NCI-H1694 (cell line): ENCODE measurements at places on chromosomes 7 and 10.

DNA sequence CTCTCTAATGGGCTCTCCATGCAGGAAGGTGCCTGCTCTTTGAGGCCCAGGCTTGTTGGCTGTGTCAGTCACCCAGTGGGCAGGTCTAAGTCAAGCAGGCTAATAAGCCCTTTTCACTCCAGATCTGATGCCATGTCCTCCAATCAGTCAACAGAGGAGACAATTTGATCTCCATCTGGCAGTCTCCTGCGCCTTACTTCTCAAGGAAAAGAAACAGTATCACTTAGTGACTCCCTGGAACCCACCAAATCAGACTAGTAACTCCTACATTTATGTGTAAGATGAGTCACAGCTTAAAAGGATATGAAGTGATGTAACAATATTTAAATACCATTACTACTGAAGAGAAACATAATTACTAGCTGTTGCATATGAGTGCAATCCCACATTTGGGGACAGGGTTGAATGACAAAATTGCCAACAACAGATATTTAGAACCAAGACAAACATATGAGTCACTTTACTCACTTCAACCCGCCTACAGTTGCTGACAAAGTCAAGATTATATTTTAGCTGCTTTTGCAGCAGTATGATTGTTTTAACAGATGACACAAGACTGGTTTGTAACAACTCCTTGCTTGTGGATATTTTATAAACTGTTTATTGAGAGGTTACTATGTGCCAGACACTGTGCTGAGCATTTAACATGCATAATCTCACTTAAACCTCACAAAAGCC lies 72.1 kb downstream of the USP6NL start:
- DNase-seq = no peak

DNA sequence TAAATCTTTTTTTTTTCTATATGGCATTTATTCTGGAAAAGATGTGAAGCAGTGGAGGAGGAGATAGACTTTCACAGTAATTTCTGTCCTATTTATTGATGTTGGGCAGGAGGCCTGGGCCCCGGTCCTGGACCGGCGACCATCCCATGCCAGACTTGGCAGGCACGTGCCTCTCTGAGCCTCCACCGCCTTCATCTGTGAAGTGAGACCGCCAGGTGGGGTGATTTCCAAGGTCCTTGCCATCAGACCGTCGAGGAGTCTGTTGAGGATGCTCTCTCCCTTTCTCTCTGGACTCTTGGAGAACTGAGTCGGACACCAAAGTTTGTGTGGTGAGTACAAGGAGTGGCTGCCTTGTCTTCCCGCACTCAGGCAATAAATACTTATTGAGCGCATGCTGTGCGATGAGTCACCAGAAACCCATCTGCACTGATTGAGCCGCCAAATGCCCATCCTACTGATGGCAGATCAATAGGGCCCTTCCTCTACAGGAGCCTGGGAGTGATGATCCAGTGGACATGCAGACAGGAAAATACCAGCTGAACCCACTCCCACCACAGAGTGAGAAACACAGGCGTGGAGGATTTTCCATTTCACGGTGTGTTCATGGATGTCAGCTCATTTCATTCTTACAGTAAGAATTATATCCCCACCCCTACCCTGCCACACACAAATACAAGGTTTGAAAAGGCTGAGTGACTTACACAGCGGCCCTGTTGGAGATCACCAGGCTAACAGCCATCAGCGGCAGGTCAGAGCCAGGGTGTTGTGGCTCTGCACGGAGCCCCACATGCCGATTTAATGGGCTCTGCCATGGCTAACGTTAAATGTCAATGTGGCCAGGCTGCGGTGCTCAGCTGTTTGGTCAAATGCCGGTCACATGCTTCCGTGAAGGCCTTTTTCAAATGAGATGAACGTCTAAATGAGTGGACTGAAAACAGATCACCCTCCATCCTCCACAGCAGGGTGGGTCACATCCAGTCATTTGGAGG lies 11.5 kb upstream of the PRKAG2 start:
- no peak for DNase-seq

DNA sequence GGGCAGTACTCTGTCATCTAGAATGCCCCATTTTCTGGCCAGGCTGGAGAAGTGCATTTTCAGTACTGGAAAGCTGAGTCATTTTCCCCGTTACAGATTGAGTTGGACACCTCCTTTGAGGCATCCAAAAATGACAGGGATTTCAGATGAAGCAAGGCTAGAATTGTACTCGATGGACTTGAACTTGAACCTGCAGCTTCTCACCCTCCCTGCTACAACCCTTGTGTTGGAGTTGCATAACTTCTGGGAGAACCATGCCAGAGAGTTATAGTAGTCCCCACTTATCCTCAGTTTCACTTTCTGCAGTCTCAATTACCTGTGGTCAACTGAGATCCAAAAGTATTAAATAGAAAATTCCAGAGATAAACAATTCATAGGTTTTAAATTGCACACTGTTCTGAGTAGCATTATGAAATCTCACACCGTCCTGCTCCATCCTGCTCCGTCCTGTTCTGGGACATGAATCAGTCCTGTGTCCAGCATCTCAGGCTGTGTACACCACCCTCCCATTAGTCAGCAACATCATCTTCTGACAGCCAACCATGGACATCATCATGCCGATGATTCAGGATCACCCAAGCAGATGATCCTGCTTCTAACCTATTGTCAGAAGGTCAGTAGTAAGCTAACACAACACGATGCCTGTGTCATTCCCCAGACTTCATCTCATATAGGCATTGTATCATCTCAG lies 363.7 kb downstream of the DPP6 start:
- no peak for DNase-seq

- DNase-seq = no peak
These were observed 755 bp downstream of the HOXA13 start for GRCh38 chr7:27198871-27199801.

DNA sequence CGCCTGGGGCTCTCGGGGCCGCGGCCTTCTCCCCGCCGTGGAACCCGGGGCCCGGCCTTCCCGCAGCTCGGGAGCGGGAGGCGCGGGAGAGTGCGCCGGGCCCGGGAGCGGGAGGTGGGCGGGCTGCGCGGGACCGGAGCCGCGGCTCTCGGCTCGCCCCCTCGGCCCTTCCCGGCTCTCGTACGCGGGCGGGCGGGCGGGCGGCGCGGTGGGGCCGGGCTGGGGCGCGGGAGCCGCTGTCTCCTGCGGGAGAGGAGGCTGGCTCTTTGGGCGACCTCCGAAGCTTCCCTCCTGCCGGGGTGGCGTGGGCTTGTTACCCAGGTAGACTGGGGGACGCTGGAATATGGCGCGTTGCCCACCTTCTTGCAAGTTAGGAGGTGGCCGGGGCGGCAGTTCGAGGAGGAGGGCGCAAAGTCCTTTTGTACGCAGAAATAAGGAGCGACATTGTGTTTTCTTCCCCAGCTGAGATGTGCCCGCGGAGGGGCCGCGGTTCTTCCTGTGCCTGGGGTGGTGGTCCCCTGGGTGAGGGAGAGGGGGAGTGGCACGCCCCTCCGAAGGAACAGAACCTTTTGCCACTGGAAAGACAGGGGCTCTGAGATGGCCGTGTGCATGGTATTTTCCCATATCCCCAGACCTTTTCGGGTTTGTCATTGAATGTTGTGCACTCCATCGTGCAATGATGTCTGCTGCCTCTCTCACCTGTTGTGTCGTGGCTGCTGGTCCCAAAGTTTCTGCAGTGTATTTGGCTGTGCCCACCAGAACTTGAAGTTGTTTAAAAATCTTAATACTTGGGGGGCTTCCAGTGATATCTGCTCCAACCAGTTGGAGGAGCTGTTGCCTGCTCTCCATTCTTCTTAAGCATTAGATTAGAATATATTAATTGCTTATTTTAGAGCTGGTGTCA lies 844 bp downstream of the NRF1 start:
- peak; percentile 25 for DNase-seq

- DNase-seq = no peak
These were observed 268.9 kb downstream of the PLXDC2 start for GRCh38 chr10:20085115-20085514.

GRCh38 chr10:132865851-132866600 lies 76.3 kb downstream of the CFAP46 start:
- DNase-seq = no peak

DNA sequence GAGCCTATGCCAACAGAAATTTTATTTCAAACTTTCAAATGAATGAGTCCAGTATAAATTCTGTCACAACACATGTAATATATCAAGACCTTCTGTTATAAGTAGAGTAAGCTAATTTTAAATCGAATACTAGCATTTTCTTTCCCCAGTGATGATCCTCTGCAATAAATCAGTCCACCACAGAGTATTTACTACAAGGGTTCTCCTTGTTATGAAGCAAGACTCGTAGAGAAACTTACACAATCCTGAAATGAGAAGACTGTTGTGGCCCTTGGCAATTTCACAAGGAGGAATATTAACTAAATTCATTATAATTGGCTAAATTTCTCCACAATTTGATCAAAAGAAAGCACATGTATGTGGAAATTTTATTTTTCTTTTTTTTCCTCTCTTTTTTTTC lies 312.4 kb upstream of the DGKB start:
- no peak for DNase-seq

DNA sequence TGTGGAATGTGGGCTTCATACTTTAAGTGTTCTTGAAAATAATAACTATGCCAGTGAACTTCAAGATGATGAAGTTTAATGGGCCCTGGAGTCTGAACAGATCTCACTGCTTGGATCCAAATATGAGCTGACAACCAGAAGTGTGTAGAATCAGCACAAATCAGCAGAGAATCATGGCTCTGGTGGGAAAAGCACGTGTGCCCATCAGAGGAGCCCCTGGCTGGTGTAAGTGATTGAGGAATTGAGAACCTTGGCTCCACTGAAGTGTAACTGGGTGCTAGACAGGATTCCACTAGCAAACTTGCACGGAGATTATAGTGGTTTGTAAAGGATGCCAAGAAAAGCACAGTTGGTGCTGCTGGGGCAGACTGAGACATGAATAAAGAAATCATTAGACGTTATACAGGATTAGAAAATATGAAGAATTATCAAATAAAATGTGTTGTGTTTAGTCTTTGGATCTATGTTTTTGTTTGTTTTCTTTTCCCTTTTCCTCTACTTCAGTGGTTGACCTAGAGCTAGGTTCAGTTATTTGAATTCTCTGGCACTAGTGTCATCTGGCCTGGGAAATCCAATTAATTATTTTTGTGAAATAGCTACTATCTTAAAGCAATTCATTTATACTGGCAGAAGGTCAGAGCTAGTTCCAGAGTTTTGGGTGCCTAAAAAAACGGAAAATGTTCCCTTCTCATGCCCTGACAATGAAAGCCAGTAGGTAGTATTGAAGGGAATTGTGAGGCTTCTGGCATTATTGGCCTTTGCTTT lies 175.7 kb upstream of the MEOX2 start:
- DNase-seq = no peak

DNA sequence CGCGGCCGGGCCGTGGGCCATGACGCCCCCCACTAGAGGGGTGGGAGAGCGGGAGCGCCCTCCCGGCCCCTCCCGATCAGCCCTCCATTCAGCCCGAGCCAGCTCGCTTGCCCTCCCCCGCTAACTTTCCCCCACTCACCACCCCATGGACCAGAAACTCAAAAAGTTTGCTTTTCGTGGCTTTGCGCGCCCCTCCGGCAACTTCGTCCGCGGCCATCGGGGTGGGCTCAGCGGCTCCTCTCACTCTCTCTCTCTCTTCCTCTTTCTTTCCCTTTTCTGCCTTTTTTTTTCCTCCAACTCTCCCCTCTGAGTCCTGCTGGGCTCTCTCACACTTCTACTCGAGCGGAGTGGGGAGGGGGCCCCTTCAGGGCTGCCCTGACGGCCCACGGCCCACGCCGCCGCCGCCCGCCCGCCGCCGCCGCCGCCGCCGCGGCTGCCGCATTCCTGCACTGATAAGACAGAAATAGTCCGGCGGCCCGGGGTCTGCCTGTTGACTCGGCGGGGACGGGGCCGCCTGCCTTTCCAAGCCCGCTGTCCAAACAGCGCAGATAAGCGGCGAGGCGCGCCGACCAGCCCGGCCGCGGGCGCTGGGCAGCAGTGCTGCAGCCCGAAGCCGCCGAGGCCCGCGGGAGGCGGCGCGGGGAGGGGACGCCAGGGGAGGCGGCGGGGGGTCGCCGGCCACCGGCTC lies at the start of gene SMARCD3:
TSS of gene SMARCD3 (minus strand) at position 349 of the 688 bp plus-strand sequence. CDS start at position 217, 132 bp downstream.
- peak; percentile 26 for DNase-seq

DNA sequence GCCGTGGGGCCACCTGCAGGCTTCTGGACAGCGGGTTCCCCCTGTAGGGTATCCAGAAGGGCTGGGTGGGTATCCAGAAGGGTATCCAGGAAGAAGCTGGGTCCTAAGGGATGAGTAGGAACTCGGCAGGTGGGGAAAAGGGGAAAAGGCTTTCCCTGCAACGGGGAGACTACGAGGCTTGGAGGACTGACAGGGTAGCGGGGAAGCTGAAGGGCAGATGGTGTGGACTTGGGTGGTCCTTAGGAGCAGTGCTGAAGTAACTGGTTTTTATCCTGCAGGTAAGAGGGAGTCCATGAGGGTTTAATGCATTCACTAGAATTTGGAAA lies 525 bp downstream of the UBE2D4 start:
- no peak for DNase-seq

DNA sequence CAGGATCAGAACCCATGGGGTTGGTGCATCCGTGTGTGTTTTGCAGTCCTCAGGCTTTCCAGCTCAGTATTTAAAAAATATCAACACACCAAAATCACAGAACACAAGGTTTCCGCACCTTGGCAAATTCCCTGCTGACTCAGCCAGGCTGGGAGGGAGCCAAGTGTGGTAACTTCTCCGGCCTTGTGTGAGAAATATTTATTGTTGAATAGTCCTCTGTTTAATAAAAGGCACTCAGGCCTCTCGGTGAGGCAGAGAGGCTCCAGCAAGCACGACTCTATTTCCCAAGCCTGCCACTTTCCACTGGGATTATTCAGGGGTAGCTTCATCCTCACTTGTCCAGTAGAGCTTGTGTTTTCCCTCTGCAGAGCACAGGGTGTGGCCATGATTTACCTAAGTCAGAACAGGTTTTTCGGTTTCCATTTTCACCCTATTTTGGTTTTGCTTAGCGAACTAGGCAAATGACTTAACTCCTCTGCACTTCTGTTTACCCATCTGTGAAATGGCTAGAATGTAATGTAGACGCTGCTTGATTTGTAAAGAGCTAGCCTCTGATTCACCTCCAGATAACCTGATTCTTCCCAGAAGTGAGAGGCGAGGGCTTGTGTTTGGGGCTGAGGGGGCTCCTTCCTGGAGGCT lies 13.0 kb upstream of the CHST15 start:
- DNase-seq = no peak

- DNase-seq = no peak
These were observed 15.4 kb downstream of the ADCYAP1R1 start for GRCh38 chr7:31067491-31067890.

DNA sequence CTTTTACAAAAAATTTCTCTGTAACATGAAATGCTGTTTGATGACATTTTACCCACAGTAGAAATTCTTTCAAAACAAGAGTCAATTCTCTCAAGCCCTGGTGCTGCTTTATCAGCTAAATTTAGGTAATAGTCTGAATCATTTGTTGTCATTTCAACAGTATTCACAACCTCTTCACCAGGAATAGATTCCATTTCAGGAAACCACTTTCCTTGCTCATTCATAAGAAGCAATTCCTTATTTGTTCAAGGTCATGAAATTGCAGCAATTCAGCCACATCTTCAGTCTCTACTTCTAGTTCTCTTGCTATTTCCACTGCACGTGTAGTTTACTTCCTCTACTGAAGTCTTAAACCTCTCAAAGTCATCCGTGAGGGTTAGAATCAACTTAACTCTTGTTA lies 14.1 kb downstream of the STAG3 start:
- no peak for DNase-seq
